Activated CD4-positive, alpha-beta T cell treated with anti-CD3 and anti-CD28 coated beads for 4 hours (primary cell): ENCODE measurements at places on chromosomes 7 and 10.

DNA sequence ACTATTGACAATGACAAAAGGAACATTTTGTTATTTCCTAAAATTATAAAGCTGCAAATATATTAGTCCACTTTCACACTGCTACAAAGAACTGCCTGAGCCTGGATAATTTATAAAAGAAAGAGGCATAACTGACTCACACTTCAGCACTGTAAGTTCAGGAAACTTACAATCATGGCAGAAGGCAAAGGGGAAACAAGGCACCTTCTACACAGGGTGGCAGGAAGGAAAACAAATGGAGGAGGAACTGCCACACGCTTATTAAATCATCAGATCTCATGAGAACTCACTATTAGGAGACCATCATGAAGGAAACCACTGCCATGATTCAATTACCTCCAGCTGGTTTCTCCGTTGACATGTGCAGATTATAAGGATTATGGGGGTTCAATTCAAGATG, 203.1 kb downstream of the TPK1 start:
- DNase-seq, result no peak

DNA sequence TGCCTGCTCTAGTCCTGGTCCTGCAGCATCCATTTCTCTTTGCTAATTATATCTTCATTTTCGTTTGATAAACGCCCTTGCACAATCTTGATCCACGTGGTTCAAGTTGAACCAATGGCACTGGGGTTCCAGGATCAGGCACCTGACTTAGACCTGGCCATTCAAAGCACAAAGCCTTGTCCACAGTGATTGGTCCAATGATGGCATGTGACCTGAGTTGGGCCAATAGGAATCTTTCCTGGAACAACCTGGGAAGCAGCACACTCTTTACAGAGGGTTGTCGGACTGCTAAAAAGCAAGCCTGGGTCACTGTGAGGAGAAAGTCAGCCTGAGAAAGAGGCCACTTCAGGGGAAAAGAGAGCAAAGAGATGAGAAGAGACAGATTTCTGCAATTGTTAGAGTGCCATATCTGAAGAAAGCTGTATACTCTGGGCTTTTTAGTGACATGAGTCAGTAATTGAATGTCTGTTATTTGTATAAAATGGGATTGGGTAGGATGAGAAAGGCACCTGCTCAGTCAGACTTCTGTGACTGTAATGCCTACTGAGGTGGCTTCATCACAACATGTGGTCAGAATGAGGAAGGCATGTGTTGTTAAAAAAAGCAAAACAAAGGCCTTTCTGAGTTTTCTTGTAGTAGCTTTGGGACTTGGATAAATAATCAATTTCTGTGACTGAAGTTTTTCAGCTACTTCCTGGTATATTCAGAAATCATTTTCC, 4.4 kb upstream of the STEAP4 start:
- DNase-seq, result no peak

GRCh38 chr10:11157292-11158076, 139.8 kb downstream of the CELF2 start:
- no peak for DNase-seq

DNA sequence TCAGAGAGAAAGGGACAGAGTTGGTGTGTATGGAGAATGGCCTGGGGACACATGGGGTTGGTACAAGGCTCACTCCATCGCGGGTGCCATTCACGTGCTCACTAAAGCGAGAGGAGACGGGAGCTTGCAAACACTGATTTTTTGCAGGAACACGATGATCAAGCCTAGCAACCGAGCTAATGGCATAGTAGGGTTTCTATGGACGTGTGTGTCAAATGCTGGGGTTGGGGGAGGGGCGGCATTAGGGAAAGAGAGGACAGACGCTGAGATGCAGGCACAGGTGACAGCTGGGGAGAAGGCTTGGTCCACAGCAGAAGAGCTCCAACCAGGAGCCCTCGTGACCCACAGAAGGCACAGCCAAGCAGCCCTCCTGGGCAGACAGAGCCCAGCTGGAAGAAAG, 33.9 kb downstream of the RCC1L start:
- DNase-seq, result no peak

GRCh38 chr7:96344236-96344635, 22.3 kb upstream of the SLC25A13 start:
- no peak for DNase-seq

DNA sequence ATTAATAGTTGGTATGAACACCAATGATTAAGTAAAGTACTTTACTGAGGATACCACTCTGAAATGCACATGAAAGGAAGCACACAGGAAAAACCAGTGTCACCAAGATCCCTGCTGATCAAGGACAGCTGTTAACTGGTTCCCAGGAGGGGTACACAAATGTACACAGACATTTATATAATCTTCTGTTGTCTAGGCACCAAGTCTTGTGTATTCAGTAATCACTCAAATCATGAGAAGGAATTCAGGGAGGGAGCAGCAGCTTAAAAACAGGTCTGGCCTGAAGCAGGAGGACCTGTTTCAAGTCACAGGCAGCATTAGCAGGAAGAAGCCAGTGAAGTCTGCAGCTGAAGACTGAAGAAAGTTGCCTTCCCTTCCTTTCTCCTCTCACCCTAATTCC, 18.7 kb downstream of the MPP7 start:
- no peak for DNase-seq

GRCh38 chr7:11077816-11078215, 104.1 kb downstream of the PHF14 start:
- no peak for DNase-seq

GRCh38 chr7:121186746-121187145, 142.1 kb upstream of the WNT16 start:
- no peak for DNase-seq

DNA sequence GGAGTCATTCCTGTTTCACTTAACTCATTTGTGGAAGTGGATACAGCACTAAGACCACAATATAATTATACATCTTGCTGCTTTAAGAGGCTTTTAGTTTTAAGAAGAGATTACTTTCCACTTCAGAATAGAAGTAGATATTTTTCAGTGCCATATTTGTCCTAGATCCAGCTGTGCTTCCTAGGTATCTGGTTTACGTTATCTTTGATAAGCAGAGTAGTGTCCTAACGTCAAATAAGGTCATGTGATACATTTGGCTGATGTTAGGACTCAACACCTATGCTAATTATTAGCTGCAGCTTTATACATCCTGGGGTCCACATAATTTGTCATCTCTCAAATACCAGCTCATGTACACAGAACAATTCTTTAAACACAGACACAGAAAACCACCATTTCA, 196.2 kb upstream of the SMIM30 start:
- no peak for DNase-seq

GRCh38 chr7:30276203-30276900, 8.0 kb upstream of the ZNRF2 start:
- DNase-seq, result peak; percentile 40

GRCh38 chr10:529468-530230, 159.8 kb downstream of the DIP2C start:
- DNase-seq, result no peak
